Fibroblast of skin of scalp (primary cell): ENCODE measurements at places on chromosomes 5 and 9.
A peak's percentile ranks its signal among the peaks of the same experiment; 100 is the strongest.

GRCh38 chr5:133763744-133764143 is 151.4 kb upstream of the FSTL4 start:
- DNase-seq: no peak

- DNase-seq: peak; percentile 38
Observed at GRCh38 chr5:81717860-81718259, 33.0 kb downstream of the SSBP2 start.

GRCh38 chr5:23235246-23235645 is 272.2 kb upstream of the PRDM9 start:
- no peak for DNase-seq

DNA sequence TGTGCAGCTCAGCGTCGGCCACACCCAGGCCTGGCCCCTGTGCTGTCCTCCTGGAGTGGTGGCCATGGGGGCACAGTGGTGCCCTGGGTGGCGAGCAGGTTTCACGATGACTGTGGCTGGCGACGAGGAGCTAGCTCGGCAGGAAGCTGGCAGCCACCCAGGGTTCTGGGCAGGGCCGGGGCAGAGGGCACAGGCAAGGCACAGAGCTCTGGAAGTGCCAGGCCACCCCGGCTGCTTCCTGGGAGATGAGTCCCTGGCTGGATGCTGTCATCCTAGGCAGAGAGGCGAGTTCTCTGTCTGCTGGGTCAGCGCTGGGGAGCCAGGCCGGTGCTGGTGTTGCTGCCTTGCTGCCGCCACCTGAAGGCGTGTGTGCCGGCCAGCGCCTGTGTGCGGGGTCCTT is 51.7 kb downstream of the RXRA start:
- DNase-seq: no peak

DNA sequence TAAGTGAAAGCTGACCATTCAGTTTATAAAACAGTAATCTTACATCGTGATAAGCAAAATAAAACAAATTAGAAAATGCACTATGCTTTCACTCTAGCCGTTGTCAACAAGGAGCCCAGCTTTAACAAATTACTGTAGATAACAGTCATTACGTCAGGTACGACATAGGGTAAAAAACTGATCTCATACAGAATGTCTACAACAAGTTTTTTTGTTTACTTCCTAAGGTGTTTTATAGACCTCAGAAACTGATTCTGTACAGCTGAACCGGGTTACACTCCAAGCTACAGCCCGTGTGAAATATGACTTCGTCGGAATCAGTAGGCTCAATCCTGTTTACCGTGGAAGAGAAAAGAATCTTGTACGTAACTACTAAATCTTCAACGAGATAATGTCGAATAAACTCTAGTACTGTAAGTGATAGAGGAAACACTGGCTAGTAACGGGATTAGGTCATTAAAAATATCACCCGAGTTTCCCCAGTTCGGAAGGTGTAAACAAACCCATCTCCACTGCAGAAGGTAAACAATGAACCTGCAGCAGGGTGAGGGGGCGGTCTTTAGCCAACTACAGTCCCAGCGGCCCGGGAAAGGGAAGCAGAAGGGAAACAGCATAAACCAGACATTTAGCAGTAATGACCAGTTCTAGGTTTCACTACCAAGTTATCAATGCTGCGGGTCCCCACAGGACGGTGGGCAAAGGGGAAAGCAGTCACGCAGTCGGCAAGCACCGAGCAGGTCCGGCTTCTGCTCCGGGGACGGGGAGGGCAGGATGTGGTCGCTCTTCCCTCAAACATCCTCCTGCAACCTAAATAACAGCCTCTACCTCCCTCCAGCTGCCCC is 1.1 kb downstream of the RICTOR start:
- peak; percentile 32 for DNase-seq

DNA sequence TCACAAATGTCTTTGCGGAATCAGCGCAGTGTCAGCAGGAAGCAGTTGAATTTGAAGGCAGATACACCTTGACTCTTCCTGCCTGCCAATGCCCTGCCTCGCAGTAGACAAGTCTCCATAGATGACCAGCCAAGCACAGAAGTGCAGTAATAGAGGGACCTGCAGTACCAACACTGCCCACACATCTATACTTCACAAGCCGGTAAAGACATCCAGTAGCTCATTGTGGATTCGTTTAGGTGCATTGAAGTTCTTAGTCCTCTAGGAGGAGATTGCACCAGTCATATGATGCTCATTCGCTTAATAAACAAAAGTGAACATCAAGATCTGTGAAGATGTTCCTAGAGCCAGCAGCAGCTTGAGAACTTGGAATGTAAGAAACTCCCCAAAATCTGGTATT is 7.1 kb upstream of the IFNA2 start:
- no peak for DNase-seq

GRCh38 chr5:168808051-168808616 is 229.0 kb upstream of the PANK3 start:
- peak; percentile 44 for DNase-seq

GRCh38 chr5:115601701-115602590 is at the start of gene TICAM2:
TICAM2 (minus strand) TSS chr5:115602479; CDS start chr5:115581256, 21,223 bp downstream.
- peak; percentile 75 for DNase-seq

DNA sequence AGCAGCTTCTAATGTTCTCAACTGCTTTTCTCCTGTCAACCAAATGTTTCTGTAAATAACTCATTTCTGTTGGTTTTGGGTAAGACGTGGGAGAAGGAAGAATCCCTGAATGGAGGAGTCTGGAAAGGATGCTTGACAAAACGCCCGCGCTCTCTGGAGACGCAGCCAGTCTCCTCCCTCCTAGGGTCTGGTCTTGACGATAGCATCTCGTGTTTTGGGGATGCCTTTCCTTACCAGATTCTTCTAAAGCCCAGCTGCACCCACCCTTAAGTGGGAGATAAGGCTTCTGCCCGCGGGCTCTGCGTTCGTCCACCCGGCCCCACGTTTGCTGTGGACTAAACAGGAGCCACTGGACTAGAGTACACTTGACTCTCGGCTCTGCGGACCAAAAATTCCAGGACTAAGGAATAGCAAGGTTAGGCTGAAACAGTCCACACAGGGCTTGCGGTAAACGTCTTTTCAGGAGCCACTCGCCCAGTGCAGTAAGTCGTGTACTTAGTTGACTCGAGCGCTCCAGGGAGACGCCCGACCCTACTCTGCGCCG is 491 bp upstream of the CTSL start:
- DNase-seq: peak; percentile 12

DNA sequence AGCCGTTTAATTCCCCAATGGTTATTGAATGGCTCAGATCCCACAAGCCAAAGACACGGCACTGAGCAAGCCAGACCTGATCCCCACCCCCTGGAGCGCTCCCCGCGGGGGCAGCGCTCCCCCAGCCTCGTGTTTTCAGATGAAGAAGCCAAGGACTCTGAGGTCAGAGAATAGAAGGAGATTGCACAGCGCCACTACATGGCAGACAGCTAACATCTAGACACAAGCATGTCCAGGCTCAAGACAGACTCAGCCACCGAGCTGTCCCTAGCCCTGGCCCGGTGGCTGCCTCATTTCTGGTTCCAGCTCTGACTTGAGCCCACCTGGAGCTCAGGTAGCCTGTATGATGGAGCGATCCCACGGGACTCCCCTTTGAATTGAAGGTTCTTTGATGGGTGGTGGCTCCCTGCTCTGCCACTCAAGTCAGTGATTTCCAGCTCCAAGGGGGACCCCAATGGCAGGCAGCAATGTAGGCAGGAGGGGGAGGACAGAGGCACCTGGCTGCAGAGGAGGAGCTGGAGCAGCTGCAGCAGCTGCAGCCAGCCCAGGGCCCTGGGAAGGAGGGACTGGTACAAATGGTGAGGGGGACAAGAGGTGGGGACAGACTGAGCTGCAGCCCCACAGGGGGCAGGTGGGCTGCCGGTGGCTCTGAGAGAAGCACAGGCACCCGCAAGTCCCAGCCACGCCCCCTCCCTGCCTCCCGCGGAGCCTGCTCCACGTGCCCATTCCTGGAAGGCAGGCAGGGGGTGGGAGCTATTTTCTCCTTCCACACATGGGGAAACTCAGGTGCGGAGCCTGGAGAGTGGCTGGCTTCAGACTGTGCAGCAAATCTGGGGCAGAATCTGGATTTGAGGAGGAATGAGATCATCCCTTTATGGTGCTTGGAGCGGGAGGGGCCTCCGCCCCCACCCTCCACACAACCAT is 40.2 kb downstream of the NTNG2 start:
- DNase-seq: no peak

DNA sequence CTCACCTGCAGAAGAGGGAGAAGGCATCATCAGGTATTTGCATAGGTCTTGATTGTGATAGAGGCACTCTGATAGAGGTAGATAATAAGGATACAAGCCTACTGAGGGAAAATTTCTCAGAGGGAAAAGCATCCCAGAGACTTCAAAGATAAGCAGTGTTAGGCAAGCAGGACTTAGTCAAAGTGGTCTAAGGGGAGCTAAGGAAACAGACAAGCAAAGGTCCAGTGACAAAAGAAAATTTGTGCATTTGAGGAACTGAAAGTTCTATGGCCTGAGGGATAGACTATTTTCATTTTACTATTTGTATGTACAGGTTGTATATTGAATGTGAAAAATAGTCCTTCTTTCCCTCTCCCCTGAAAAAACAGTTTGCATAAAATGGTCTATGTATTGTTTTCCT is 27.4 kb downstream of the OXCT1 start:
- DNase-seq: no peak

DNA sequence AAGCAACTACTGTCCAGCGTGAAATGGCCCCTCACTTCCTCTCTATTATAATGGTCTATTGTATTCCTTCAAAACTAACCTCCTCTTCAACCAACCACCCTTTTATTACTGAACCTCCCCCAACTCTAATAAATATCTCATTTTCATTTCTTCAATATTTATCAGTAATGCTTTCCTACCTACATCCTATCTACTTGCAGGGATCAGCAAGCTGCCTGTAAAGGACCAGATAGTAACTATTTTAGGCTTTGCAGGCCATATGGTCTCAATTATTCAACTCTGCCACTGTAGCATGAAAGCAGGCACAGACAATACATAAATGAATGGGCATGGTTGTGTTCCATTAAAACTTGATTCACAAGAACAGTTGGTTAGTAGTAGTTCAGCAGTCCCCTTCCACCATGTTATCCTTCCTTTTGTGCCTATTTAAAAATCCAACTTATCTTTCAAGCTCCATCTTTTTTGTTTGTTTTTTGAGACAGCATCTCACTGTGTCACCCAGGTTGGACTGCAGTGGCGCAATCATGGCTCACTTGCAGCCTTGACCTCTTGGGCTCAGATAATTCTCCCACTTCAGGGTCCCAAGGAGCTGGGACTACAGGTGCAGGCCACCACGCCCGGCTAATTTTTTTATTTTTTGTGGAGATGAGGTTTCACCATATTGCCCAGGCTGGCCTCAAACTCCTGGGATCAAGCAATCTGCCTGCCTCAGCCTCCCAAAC is 45.8 kb downstream of the PCDHGC5 start:
- no peak for DNase-seq

- peak; percentile 35 for DNase-seq
Observed at GRCh38 chr5:124408738-124409453, 337.5 kb downstream of the ZNF608 start.

- no peak for DNase-seq
Observed at GRCh38 chr5:75891020-75891419, 173.8 kb upstream of the POC5 start.

DNA sequence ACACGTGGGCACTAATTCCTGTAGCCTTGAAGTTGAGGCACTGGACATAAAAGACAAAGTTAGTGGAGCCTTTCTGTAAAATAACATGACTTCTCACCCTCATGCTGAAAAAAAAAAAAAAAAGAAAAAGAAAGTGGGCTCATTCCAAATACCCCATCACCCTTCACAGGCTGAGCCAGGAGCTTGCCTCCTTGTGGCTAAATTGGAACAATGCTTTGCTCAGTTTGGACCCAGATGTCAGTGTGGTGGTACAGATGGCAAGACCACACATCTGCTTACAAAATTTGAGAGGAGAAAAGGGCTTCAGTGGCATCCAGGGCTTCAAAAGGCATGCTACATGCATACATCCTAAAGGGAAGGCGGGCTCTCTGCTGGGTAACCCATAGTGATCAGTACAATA is 342.8 kb downstream of the EBF1 start:
- DNase-seq: peak; percentile 61

DNA sequence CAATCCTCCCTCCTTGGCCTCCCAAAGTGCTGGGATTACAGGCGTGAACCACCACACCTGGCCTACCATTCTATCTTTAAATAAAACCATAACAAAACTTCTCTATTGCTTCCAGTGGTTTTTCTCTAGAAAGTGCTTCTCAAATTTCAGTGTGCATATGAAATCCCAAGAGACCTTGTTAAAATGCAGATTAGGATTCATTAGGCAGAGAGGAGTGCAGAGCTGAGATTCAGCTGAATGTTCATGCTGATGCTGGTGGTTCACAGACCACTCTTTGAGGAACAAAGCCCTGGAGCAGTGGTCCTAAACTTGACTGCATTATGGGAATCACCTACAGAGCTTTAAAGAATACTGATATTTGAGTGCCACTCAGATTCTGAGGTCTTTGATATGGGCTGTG is 28.2 kb downstream of the CARD6 start:
- no peak for DNase-seq

DNA sequence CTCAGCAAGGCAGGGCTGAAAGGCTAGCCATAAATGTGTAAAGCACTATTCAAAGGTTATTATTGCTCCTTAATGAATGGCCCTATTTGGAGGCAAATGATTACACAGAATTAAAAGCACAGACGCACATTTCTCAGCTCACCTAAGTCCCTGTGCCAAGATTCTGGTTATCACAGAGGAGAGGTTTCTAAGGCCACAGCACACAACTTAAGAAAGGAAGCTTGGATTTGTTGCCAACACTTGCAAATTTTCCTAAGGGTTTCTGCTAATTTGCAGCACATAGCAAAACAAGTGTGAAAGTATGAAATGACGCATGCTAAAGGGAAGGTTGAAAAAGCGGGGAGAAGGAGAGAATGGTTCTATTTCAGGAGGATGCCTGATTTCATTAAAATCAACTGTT is 834.1 kb upstream of the C9orf72 start:
- DNase-seq: no peak

GRCh38 chr5:74384851-74385250 is 255.7 kb downstream of the ENC1 start:
- DNase-seq: peak; percentile 50

- DNase-seq: no peak
Observed at GRCh38 chr5:110963495-110963894, 108.0 kb upstream of the TSLP start.

DNA sequence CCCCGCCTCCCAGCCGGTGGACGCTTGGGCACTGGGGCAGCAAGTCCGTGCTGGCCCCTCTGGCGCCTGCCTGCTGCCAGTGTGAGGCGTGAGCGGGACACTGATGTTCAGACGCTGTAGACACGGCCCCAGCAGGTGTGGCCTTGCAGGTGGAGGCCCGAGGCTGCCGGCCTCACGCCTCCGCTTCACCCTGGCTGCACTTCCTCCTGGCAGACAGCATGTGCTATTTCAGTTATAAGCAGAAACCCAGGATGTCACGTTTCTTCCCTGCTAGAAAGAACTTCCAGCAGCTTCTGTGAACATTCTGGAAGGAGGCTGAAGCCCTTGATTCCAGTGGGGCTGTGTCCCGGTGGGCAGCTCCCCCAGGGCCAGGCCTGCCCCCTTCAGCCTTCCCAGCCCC is 114.8 kb upstream of the FCN2 start:
- no peak for DNase-seq

DNA sequence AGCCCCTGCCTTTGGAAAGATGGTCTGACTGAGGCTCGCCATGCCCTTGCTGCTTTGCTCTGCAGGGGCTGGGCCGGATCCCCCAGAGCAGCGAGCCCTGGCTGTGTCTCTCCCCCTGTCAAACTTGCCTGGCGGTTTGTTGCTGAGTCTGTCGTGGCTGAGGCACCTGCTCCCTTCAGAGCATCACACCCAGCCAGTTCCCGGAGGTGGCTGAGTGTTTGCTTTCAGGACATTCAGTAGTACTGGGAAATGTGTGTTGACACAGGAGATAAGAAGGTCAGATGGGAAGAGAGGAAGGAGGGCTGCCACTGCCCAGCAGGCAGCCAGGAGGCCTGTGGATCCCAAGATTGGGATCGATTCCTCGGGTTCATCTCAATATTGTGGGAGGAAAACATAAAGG is 62.9 kb downstream of the GADD45G start:
- DNase-seq: no peak
